Activated naive CD4-positive, alpha-beta T cell treated with anti-CD3 and anti-CD28 coated beads for 36 hours (primary cell): ENCODE measurements at places on chromosomes 3 and 15. TPM values are rescaled to one million over a fixed set of nuclear protein-coding genes. Genes with fewer than 3 reads are reported as not detected.

ARHGEF26 gene
- total RNA-seq = 0.25 TPM

RASGRF1 gene
- not detected for total RNA-seq

IGSF11 gene
- 0.07 TPM for total RNA-seq

MEIS2 gene
- not detected for total RNA-seq

DPH3 gene
- 16.1 TPM for total RNA-seq

AHSG gene
- not detected for total RNA-seq

MYO5A gene
- total RNA-seq = 13.2 TPM

HEXA gene
- 47.7 TPM for total RNA-seq

COL7A1 gene
- 0.84 TPM for total RNA-seq

CACNA2D3 gene
- total RNA-seq = not detected

DNA sequence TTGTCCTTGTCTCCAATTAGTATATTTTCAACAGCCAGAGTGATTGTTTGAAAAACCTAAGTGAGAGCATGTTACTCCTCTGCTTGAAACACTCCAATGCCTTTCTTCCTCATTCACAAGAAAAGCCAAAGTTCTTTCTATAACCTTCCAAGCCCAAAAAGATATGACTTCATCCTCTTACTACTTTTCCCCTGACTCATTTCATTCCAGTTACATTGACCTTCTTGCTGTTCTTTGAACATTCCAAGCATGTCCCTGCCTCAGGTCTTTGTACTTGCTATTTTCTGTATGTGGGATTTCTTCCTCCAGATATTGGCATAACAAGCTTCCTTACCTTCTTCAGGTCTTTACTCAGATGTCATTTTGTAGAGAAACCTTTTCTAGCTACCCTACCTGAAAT lies 28.3 kb downstream of the EHHADH start:
- no peak for DNase-seq

DNA sequence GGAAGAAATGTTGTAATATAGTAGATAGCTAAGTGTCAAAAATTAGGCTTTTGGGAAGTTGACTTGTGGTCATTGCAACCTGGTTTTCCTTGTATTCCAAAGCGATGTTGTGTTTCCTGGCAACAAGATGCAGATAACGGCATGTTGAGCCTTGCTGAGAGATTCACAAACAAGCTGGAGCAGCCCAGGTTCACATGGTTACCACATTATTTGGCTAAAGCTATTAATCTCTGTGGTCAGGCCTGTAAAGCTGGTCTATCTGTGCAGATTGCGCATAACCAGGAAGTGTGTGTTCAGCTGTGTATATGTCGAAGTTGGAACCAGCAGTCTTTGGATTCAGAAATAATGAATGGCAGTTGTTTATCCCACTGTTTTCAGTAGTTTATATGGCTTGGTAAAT lies 6.6 kb downstream of the TIPARP start:
- DNase-seq = no peak

DNA sequence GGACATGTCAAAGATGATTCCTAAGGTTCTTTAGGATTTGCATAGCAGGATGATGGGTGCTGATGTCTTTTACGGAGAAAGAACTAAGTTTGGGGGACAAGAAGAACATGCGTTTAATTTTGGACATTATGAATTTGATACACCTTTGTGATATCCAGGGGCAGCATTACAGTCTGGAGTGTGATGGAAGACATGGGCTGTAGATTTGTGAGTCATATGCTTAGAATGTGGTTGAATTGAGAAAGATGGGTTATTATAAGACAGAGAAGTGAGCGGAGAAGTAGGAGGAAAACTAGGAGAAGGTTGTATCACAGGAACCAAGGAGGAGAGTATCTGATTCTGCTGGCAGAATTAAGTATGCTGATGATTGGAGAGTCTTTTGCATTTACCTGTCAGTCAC lies 20.6 kb downstream of the NEO1 start:
- no peak for DNase-seq

- DNase-seq = peak; percentile 73
Observed at GRCh38 chr15:68817304-68818065, 3.2 kb downstream of the ANP32A start.

- DNase-seq = no peak
Observed at GRCh38 chr3:55622733-55623132, 135.6 kb upstream of the WNT5A start.

- DNase-seq = no peak
Observed at GRCh38 chr3:65344846-65345245, 657.0 kb upstream of the ADAMTS9 start.

GRCh38 chr3:143209715-143210059 lies 90.1 kb downstream of the CHST2 start:
- no peak for DNase-seq

GRCh38 chr15:40968290-40969085 lies 15.2 kb downstream of the CHAC1 start:
- no peak for DNase-seq

DNA sequence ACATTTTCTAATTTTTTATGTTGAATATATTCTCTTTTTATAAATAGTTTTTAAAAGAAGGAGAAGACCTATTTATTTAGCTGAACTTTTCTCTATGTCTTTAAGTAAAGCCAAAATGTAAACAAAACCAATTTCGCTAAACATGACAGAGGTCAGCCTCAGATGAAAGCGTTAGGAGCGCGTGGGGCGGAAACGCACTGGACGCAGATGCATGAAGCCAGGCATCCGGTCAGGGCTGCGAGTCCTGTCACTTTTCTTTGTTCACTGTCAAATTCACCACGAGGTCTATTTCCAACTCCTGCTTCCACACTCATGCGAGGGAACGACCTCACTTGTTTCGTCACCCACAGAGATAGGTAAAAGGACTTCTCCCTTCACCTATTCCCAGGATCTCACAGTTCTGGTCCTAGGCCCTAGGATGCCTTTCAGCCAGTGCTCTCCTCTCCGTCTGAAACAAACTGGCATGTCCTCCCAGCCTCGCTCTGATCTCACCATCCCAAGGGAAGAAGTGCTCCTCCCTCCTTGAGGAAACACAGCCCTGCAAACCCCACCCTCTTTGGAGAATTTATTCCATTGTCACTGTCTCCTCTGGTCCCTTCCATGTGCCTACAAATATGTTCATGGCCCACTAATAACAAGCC lies 57.9 kb downstream of the ITGB5 start:
- no peak for DNase-seq

DNA sequence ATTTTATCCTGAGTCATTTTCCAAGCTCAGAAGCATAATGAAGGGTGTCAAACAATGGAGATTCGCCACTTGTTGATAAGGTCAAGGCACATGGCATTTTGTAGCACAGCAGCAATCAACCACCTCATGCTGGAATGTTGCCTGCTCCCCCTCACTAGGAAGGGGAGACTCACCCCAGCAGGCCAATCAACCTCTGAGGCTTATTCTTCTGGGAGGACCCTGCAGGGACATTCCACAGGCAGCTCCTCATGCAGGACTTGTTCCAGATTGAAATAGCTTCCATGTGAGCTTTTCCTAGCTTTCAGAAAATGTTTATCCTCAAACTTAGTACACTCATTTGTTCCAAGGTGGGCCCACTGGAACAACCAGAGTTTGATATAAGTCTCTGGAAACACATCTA lies 77.6 kb downstream of the SSR3 start:
- DNase-seq = no peak

DNA sequence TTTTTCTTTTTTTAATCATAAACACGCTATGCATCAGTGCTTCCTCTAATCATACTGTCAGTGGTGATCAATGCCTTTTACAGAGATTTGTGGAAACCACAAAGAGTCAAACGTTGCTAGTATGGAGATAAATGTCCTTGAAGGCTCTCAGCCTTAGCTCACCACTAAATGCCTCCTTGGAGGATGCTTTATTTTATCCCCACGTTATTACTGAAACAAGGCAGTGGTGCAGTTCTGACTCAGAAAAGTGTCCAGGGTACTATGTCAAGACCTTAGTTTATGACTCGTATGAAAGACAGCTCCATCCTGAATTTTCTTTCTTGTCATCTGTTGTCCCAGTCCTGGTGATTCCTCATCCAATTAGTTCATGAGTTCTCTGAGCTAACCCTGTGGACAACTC lies 1146.7 kb downstream of the IGSF11 start:
- no peak for DNase-seq

- DNase-seq = no peak
Observed at GRCh38 chr15:51046799-51047449, 47.8 kb downstream of the TNFAIP8L3 start.

DNA sequence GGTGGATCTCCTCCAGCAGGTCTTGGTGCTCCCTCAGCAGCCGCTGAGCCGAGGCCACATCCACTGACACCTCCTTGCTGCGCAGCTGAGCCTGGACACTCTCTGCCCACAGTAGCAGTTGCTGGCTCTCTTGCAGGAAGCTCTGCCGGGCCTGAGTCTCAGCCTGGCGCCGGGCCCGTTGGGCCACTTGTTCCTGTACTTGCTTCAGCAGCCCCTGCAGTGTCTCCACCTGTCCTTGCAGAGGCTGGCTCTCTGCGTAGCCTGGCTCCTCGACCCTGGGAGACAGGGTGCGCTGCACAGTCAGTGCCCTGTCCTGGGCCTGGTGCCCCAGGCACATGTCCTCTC lies 15.5 kb downstream of the SPTBN5 start:
- no peak for DNase-seq

DNA sequence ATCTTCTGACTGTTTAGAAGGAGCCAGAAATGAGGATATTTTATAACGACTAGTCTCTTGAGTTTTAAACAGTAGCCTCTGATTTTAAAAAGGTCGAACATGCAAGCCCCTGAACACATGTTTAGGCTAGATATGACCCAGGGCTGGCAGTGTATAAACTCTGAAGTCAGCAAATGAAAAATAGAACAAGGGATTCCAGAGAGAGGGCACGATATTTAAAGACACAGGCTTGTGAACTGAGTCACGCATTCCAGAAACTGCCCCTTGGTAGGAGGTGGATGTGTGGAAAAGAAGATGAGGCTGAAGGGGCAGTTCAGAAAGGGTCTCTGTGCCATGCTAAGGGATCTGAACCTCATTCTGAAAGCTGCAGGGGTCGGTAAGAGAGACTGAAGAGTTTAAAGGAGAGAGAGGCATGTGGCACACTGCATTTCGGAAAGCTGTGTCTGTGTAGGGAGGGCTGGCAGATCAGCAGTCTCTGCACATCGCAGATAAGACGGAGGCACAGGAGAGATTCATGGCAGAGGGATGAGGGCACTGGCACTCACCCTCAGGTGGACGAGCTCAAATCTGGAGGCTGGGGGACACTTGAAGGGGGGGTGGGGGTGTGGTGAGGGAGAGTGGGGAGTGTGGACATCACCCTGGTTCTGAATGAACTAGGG lies 22.1 kb downstream of the ST8SIA2 start:
- no peak for DNase-seq

DNA sequence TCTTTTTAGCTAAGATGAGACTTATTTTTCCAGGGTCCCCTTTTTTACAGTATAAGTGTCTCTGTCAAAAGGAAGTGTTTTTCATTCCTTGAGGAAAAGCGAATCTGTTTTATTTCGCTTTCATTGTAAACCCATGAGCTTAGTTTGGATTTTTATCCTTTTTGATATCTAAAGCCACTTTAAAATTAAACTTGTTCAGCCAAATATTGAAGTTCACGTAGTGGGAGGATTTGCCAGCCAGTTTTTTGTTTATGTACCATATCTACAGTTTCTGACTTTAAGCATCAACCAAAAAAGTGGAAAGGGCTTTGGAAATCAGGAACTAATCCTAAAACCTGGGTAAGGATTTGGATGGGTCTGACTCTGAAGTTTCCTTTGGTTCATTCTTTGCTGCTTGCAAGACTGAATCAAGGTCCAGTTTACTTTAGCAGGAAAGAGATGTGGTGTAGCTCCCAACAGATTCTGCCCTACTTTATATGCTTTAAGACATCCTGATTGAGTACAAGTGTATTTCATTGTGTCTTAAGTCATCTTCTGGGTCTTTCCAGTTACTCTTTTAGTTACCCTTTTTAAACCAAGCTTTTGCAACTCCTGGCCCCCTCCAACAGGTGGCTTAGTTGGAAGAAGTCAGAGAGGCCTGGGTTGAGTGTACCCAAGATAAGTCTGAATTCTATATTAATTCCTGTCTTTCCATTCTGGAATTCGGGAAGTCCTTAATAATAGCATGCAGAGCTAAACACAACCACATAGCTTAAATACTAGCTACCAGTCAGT lies 69.2 kb upstream of the LIMD1 start:
- DNase-seq = no peak

GRCh38 chr3:153090973-153091372 lies 71.1 kb upstream of the RAP2B start:
- no peak for DNase-seq

GRCh38 chr3:169999433-169999832 lies 32.8 kb downstream of the SEC62 start:
- peak; percentile 37 for DNase-seq

- DNase-seq = peak; percentile 69
Observed at GRCh38 chr3:179260949-179261765, 10.2 kb upstream of the KCNMB3 start.

- no peak for DNase-seq
Observed at GRCh38 chr3:71103430-71103921, 480.1 kb downstream of the FOXP1 start.

- no peak for DNase-seq
Observed at GRCh38 chr3:42256135-42256819, 9.7 kb downstream of the CCK start.

DNA sequence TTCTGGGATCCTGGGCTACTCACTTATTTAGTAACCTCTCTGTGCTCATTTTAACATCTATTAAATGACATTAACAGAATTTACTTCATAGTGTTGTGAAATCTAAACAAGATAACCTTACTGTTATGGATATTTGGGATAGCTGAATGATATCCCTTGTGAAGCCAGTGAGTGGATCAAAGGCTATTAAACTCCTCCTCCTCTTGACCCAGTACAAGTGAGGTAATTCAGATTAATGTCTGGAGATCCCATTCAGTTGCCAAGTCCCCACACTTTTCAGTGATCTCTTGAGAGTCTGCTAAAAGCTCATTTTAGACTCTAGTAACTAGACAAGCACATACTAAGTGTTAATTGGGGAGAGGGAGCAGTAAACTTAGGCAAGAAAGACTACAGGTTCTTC lies 2.5 kb upstream of the ANKRD28 start:
- no peak for DNase-seq

- no peak for DNase-seq
Observed at GRCh38 chr3:45560281-45560971, 34.1 kb upstream of the LIMD1 start.

GRCh38 chr3:23365066-23365465 lies 161.9 kb downstream of the UBE2E2 start:
- no peak for DNase-seq

DNA sequence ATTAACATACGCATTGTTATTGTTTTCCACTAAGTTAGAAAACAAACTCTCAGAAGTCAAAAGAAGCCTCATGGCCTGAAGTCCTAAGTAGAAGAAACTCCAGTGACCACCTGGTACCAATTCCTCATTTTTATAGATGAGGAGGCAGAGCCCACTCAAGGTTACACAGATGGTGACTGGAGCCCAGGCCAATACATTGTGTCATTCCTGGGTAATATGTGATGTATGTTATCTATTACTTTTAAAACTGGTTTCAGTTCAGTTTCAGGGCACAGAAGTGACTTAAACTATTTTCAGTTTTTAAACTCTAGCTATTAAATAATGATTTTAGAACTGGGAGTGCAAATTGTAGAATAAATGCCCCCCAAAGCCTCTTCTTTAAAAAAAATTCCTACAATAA lies 66.7 kb upstream of the STXBP5L start:
- no peak for DNase-seq

DNA sequence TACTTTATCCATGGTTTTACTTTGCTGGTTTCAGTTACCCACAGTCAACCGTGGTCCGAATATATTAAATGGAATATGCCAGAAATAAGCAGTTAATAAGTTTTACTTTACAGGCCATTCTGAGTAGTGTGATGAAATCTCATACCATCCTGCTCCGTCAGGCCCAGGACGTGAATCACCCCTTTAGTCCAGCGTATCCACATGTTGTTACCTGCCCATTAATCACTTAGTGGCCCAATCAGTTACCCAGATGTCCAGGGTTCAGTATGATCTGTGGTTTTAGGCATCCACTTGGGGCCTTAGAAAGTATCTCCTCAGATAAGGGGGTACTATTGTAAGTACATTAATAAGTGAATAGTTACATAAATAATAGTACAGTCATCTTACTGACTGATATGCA lies 88.0 kb downstream of the TTBK2 start:
- DNase-seq = no peak
